IPS DF 6.9 (cell line): ENCODE measurements at places on chromosomes 7 and 10.

GRCh38 chr10:30812018-30812851 lies 182.7 kb upstream of the LYZL2 start:
- DNase-seq: no peak

- DNase-seq: no peak
Observed at GRCh38 chr7:5767066-5767465, 14.4 kb downstream of the RNF216 start.

DNA sequence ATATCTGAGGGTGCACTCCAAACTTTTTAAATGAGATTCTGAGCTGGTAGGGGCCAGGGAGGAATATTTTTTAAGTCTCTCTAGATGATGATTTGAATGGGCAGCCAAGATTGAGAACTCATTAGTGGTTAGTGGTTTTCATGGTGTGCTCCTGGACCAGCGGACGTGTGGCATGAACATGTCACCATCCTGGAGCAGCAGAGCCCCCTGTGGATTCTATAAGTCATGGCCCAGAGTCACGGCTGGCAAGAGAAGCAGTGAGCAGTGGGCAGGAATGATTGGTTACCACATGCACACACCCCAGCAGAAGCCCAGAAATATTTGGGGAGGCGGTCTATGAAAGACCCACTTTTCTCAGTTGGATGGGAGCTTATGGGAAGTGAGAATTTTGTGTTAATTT lies 21.2 kb upstream of the UCN3 start:
- DNase-seq: no peak

GRCh38 chr7:95976369-95977060 lies 204.2 kb downstream of the DYNC1I1 start:
- no peak for DNase-seq

- DNase-seq: no peak
Observed at GRCh38 chr7:44776211-44776610, 20.3 kb upstream of the PPIA start.

DNA sequence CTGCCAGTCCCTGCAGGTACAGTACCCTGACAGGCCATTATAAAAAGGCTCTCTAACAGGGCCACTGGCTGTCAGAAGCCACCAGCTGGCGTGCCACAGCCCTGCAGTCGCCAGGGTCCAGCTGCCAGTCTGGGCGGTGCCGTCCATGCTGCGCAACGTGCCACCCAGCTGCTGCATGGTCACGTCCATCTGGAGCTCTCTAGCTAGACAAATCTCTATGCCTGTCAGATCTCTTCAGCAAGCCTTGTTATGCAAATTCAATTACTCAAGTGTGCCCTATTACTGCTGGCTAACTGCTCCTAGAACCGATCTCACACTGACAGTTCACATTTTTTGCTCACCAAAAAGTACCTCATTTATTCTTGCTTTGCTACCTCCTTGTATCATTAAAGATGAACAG lies 75.9 kb downstream of the HIBADH start:
- no peak for DNase-seq

DNA sequence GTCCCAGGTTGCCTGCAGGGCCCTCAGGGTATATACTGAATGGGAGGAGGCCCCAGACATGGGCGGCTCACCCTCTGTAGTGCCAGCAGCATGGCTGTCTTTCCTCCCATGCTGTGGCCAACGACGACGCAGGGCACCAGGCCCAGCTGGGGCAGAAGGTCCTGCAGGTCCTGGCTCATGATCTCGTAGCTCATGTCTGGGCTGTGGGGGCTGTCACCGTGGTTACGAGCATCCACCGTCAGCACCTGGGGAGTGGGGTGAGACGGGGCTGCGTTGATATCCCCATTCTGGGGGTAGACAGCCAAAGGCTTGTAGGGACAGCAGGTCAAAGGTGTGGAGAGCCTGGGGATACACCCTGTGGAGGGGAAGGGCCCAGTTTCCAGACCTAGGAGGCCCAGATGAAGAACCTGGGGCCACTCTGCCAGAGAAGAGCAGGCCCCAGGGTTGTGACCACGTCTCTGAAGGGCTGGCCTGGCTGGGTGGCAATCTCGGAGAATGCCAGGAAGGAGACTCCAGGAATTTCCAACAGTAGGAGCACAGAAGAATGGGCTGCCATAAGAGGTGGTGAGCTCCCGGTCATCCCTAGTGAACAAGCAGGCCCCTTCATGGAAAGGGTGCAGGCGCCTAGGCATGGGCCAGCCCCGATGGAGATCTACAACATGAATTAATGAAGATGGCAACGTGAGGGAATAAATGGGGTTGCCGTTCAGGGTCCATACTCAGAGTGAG lies 947 bp downstream of the ABHD11 start:
- no peak for DNase-seq

DNA sequence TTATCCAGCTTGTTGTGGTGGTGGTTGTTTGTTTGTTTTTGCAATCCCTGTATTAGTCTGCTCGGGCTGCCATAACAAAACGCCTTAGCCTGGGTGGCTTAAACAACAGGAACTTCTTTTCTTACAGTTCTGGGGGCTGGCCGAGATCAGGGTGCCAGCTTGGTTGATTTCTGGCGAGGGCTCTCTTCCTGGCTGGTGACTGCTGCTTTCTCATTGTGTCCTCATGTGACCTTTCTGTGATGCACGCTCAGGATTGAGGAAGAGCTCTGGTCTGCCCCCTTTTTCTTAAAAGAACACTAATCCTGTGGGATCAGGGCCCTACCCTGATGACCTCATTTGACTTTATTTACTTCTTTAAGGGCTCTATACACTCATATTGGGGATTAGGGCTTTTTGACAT lies 107.1 kb upstream of the NRP1 start:
- no peak for DNase-seq

- no peak for DNase-seq
Observed at GRCh38 chr10:103181244-103181643, 11.8 kb downstream of the NT5C2 start.

- DNase-seq: no peak
Observed at GRCh38 chr10:107072786-107073185, 91.7 kb downstream of the SORCS1 start.

- no peak for DNase-seq
Observed at GRCh38 chr7:10977113-10977512, 3.4 kb downstream of the PHF14 start.

- DNase-seq: no peak
Observed at GRCh38 chr7:116953372-116953905, at the start of gene ST7. ST7 (plus strand) TSS chr7:116953501; CDS start chr7:116953541, 40 bp downstream.

DNA sequence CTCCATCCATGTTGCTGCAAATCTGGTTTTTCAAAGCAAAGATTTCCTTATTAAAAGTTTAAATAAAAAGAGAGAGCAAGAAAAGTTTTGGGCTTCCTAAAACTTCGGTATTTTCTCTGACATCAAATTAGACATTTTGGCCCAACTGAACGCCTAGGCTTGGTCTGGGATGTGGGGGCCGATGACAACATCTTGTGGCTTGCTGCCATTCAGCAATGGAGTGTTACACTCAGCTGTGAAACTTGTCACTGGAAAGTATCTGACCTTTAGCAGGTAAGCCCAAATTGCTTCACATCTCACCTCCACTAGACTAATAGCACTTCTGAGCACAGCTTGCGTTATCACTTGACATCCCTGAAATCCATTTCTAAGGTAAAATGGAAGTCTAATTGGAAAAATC lies 320.6 kb downstream of the GATA3 start:
- no peak for DNase-seq

DNA sequence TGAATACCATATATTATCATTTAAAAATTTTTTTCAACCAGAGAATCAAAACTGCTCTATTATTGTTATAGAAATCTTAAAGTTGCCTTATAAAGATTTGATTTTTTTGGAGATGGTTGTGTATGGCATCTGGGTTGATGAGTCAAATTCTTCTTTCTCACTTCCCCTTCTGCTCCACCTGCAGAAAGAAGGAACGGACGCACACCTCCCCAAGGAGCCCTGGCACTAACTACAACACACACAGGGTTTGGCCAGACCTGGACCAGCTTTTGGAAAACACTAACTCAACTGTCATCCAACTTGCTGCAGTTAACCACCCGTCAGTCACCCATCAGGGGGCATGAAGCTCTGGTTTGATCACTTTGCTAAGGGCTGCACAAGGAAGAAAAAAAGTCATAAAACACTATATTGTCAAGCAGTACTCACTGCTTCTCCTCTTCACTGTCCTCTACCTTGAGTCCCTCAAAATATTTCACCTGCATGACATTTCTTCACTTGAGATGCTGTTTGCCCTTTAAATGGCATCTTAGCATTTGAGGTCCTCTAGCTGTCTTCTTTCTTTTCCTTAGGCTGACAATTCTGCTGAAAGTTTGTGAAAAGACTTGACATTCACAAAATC lies 266.7 kb upstream of the PHF14 start:
- DNase-seq: no peak

- no peak for DNase-seq
Observed at GRCh38 chr10:6667679-6668270, 87.7 kb upstream of the PRKCQ start.

DNA sequence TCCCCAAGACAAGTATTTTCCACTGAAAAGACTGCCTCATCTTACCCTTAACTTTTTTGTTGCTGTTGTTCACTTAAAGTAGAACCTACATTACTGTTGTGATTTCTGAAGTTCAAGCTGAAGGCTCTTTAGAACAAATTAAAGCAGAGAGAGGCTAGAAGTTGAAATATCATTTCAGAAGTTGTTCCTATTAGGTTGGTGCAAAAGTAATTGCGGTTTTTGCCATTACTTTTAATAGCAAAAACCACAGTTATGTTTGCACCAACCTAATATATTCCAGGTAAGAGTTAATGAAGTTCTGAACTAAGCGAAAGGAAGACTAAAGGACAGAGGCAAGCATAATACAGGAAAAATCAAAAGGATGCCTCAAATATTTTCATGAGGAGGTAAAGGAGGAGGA lies 153.7 kb downstream of the CACNA2D1 start:
- no peak for DNase-seq

DNA sequence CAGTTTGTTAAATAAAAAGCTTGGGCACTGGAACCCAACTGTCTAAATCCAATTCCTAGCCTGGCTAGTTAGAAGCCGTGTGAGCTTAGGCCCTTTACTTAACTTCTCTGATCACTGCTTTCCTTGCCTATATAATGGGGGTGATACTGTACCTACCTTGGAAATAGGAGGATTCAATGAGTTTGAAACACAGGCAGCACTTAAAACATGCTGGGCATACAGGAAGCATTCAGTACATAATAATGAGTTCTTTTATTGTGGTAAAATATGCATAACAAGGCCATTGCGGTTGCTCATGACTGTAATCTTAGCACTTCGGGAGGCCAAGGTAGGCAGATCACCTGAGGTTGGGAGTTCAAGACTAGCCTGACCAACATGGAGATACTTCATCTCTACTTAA lies 47.4 kb upstream of the SEPHS1 start:
- no peak for DNase-seq

GRCh38 chr10:23826421-23826820 lies 382.5 kb upstream of the KIAA1217 start:
- DNase-seq: peak; percentile 27

DNA sequence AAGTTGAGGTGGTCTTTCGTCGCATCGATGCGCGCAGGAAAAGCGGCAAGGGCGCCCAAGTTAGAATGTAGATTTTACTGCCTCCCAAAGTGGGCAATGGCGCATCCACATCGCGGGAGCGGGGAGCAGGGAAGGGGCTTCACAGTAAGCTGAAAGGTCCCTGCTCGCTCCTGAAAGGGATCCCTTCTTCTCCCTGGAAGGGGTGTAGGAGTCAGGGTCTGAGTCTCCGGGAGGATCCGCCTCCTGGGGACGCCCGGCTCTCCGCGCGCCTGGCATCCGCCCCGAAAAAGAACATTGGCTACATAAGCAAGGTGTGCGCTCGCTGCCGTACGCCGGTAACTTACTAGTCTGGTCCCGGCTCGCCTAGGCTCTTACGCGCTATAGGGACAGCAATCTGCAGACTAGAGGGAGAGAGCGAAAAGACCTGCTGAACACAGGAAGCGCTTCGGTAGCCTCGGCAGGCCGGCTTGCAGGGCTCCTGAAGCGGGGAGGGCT lies 804 bp downstream of the UNC5B start:
- DNase-seq: no peak

DNA sequence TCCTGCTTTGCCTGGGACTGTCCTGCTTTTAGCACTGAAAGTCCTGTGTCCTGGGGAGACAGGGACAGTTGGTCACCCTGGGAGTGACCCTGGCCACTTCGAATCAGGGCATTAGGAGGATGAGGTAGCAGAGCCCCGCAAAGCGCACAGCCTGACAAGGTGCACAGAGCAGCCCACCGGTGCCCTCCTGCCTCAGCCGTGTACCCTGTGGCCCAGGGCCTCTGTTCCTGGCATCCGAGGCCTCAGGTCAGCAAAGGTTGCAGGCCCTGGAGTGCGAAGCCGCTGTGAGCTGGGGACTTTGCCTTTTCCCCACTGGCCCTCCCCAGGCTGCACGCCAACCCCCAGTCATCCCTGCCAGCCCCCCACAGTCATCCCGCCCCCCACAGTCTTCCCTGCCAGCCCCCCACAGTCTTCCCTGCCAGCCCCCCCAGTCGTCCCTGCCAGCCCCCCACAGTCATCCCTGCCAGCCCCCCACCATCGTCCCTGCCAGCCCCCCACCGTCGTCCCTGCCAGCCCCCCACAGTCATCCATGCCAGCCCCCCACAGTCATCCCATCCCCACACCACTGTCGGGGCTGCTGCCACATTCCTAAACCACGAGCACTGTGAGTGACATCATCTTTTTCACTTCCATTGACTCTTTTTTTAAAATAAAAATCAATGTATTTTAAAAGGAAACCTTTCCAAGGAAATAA lies 91.8 kb downstream of the RGS10 start:
- no peak for DNase-seq

DNA sequence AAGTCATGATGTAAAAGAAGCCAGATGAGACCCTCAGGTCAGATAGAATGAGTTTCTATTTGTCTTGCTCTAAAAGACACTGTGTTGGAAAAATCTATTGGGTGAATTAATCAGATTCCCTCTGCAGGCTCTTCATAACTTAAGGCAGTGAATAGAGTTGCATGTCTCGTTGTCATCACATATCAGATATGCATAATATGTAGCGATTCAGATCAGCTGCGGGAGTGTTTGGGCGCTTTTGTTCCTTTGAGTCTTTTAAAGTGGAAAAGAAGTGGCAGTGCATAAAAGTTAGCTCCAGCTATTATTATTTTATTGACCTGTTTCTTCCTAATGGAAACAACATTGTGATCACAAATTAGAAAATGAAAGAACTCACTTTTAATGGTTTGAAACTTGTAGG lies 84.4 kb downstream of the CDK14 start:
- no peak for DNase-seq

DNA sequence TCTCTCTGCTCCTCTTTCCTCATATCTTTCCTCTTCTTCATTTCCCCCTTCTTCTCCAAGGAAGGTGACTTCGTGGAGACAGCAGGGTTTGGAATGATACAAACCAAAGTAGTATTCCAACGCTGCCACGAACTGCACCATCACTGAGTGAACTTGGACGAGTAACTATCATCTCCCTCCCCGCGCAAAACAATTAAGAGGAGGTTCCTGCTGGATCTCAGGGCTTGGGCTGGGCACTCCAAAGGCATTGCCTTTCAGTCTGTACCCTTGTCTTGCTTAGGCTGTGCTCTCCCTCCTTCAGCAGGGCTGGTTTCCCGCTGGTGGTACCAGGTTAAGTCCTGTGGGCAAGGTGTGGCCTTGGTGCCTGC lies 790 bp upstream of the PITX3 start:
- DNase-seq: no peak
